ENCODE measurements at places on chromosomes 1 and 21.

DNA sequence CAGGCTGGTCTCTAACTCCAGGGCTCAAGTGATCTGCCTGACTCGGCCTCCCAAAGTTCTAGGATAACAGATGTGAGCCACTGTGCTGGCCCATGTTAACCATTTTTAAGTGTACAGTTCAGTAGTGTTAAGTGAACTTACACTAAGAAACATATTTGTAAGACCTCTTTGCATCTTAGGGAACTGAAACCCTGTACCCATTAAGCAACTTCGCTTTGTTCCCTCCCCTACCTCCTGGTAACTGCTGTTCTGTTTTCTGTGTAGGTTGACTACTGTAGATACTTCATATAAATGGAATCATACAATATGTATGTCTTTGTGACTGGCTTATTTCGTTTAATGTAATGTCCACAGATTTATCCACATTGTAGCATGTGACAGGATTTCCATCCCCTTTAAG, 11.0 kb downstream of the NUDC start:
- DNase-seq, result no peak

- DNase-seq, result no peak
These were observed 33.4 kb downstream of the TLR5 start for GRCh38 chr1:223109581-223110026.

GRCh38 chr1:161480381-161481035, 24.7 kb upstream of the FCGR2A start:
- no peak for DNase-seq

- DNase-seq, result no peak
These were observed 116.9 kb upstream of the RAB4A start for GRCh38 chr1:229153955-229154548.

GRCh38 chr1:226687426-226687825, 51.7 kb downstream of the ITPKB start:
- DNase-seq, result no peak

DNA sequence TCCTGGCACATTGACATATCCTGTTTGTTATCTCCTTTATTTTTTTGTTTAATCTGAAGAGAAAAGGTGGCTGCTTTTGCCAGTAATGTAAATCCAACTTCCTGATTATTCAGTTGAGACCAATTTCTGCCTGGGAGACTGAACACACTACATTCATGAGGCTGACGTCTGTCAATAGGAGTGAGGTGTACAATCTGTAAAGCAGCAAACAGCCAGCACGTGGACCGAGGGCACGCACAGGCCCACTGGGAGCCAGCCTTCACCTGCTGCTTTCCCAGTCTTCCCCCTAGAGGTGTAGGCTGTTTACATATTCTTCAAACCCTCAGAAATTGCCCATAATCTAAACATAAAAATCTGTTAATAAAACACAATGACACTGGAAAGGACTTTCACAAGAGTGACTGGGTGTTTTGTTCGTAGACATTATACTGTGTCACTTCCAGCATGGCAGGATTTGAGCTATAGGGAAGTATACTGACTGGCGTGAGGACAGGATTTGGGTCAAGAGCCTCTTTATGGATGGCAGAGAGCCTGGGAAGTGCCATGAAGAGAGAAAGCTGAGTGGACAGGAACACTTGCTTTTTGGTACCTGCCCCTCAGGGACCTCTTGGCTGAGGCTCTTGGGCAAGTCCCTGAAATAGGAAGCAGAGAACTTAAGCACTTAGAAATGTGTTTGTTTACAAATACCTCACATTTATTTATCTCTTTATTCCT, 552.9 kb upstream of the CAMK1G start:
- peak; percentile 22 for DNase-seq

DNA sequence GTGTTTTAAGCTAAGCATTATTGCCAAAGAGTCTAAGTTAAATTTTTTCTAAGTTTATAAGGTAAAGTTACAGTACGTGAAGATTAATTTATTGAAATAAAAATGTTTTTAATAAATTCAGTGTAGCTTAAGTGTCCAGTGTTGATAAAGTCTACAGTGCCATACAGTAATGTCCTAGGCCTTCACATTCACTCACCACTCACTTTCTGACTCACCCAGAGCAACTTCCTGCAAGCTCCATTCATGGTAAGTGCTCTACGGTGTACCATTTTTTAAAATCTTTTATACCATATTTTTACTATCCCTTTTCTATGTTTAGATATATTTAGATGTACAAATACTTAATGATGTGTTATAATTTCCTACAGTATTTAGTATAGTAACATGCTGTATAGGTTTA, 173.2 kb downstream of the CACNA1E start:
- DNase-seq, result no peak

GRCh38 chr21:46504666-46505065, 46.0 kb downstream of the DIP2A start:
- DNase-seq, result no peak

- DNase-seq, result no peak
These were observed 89.8 kb downstream of the MRPL37 start for GRCh38 chr1:54289712-54290233.

- DNase-seq, result no peak
These were observed at the start of gene CSMD2 for GRCh38 chr1:34164771-34165391. TSS of gene CSMD2 (minus strand) at chr1:34165230. CDS start at chr1:34165097, 133 bp downstream.

GRCh38 chr1:26831546-26832248, 5.2 kb downstream of the ZDHHC18 start:
- no peak for DNase-seq

GRCh38 chr1:67722292-67722944, 37.4 kb downstream of the GADD45A start:
- no peak for DNase-seq

Data from NCI-H187 treated with DMSO at 0.1 percent for 48 hours (cell line).